KBM-7 (cell line): ENCODE measurements at places on chromosomes 12 and 14.

DNA sequence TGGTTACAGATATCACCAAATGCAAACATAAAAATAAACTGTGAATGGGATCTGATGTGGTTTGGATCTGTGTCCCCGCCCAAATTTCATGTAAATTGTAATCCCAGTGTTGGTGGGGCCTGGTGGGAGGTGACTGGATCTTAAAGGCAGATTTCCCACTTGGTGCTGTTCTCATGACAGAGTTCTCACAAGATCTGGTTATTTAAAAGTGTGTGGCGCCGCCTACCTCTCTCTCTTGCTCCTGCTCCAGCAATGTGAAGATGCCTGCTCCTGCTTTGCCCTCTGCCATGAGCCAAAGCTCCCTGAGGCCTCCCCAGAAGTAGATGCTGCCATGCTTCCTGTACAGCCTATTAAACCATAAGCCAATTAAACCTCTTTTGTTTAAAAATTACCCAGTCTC is 47.8 kb downstream of the SLC25A21 start:
- peak; percentile 4 for DNase-seq

GRCh38 chr14:73973497-73973896 is 23.4 kb downstream of the COQ6 start:
- no peak for DNase-seq

- peak; percentile 62 for DNase-seq
Observed at GRCh38 chr14:105375635-105376057, 22.7 kb upstream of the TEX22 start.

DNA sequence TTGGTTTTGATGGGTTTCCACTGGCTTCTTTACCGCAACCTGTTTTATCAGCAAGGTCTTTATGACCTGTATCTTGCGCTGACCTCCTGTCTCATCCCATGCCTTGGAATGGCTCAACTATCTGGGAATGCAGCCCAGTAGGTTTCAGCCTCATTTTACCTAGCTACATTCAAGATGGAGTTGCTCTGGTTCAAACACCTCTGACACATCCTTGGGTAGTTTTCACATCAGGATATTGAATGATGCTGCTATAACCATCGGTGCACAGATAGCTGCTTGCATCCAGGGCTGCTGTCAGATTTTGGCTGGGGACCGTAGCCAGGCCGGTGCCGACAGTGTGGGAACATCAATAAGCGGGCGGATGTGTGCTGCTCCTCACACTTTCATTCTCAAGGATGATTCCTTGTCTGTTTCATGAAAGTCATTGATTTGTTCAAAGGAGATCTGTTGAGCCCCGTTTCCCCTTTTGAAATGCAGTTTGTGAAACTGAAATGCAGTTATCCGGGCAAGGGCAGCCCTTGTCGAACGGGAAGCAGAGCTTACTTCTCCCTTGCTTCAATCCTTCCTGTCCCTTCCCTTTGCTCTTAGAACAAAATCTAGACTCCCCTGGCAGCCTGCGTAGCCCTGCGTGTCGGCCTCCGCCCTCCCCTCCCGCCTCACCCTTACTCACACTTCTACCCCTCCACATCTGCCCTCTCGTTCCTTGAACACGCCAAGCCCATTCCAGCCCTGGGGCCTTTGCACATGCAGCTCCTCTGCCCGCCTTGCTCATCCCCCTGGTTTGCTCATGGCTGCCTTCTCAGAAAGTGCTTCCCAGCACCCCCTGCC is 49.2 kb upstream of the NCOR2 start:
- DNase-seq: peak; percentile 31

- DNase-seq: no peak
Observed at GRCh38 chr14:100823413-100824080, 2.4 kb upstream of the MEG3 start.

GRCh38 chr12:104751120-104751519 is 207.0 kb downstream of the SLC41A2 start:
- DNase-seq: no peak

GRCh38 chr12:121145221-121145620 is 12.5 kb downstream of the P2RX7 start:
- peak; percentile 67 for DNase-seq

DNA sequence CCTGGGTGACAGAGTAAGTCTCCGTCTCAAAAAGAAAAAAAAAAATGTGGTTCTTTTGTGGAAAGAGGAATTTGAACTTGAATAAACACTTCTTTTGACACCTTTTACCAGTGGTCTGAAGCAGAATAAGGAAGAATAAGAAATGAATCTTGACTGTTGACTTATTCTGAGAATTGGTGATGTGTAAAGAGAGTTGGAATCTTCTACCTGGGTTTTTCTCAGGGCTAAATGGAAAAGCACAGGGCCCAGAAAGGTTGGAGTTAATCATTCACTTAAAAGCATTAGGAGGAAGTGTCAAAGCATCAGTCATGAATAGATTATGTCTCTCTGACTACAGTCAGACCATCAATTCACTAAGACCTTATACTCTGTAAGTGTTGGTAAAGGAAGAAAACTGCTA is 13.9 kb downstream of the PNMA1 start:
- DNase-seq: no peak

DNA sequence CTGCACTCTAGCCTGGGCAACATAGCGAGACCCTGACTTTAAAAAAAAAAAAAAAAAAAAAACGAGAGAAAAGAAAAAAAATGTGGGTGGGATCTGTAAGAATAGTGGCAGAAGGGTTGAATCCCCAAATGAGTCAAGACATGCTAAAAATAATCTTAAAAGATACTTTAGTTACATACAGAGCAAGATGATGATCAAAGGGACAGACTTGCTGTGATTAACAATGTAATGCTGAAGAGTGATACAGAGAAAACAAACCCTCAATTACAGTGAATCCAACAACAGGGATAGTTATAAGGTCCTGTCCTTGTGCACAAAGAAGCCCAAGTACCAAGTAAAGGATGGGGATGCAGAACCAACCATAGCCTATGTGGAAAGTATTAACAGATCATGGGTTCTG is 80.3 kb downstream of the DCAF5 start:
- no peak for DNase-seq

GRCh38 chr14:31659278-31659677 is 98.1 kb downstream of the NUBPL start:
- DNase-seq: no peak

DNA sequence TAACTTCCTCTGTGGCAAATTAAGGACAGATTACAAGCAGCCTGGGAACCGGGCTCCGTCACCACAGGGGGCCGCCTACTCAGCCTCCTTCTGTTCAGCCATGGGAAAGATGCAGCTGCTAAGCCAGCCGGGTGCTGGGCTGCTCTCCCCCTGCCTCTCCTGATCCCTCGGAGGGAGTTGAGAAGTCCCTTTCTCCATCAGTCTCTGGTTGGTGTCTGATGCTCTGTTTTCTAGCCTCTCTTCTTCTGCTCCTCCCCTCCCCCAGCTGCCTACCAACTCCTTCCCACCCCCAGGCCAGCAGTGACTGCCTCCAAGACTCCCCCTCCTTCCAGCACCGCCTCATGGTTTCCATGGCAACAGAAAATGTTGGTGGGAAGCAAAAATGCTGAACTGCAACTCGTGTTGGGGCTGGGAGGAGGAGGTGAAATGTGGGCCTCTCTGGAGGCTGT is 486.7 kb downstream of the APAF1 start:
- DNase-seq: no peak

DNA sequence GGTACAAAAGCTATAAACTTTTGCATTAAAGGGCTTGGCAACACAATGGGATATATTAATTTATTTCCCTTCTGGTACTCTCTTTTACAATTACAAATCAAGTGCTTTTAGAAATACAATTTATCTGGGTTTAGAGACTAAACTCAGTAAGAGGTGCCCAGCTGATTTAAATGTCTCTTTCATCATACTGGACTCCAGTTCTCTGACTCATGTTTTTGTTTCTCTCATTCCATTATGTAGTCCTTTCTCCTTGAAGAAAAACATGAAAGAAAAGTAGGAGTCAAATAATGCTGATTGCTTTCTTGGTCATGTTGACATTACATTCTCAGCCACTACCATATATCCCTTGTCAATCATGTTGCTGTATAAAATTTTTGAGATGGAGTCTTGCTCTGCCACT is 36.3 kb upstream of the CFL2 start:
- no peak for DNase-seq

DNA sequence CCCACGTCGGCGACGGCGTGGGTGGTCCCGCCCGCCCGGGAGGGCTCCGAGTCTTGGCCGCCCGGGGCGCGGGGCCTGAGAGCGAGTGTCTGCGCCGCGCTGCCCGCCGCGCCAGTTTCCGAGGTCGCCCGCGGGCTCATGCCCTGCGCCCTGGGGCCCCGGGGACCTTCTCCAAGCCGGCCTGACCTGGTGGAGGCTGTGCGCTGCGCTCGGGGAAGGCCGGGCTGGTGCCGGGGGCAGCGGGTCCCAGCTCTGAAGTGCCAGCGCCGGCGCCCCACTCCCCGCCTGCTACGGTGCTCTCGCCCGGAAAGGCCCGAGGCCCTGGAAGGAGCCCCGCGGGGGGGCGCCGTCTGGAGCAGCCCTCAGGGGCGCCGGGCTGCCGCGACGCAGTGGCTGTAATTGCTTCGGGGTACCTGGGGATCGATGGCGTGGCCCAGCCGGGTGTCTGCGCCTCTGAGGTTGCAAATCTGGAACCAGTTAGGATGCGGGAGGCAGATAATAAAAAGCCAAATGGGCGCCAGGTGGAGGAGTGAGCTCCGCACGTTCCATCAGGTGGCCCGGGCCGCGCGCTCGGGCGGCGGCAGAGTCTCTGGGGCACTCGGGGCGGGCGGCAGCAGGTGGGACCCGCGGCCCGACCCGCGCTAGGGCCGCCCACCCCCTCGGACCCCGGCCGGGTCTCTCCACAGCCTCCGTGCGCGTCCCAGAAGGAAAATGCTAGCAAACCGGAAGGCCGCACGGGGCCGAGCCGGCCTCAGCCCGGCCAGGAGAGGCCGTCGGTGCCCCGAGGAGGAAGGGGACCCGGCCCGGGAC is 102.3 kb upstream of the DIO3 start:
- no peak for DNase-seq

DNA sequence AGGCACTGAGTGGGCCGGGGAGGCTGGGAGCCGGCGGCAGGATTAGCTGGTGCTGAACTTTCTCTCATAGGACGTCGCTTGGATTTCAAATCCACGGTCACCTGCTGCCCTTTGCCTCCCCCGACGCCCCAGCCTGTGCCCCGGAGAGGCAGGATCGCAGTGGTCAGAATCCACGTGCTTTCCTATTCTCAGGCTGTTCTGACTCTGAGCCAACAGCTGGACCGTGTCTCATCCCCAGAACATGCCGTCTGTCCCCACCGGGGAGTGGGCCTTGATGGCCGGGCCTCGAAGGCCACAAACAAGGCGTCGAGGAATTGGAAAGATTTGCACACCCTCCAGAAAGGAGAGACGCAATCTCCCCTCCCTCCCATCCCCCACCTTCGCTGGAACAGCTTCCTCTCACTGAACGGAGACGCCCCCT is 18.5 kb upstream of the MLXIP start:
- no peak for DNase-seq

GRCh38 chr12:88227263-88227662 is 85.2 kb downstream of the TMTC3 start:
- peak; percentile 41 for DNase-seq

DNA sequence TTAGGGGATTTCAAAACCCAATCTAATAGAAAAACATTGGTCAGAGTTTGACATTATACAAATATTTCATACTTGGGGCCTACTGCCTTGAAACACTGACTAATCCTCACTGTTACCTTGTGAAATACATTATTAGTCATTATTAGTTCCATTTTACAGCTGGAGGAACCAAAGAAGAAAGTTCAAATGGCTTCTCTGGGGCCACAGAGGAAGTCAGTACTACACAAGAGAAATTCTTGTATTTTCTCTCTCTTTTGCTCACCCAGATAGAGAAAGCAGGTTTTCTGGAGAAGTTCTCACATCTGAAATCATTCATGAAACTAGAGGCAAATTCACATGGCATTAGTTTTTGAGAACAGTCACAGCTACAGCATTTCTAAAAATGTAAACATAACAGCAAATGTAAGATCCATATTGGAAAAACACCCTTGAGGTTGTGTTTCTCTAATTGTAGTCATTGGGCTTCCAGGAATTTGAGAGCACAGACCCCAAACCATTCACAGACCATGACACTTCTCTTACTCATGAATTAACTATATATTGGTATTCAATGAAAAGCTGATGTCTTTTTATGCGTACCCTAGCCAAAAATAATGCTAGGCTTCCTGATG is 83.0 kb downstream of the LLPH start:
- no peak for DNase-seq

GRCh38 chr14:85451421-85451820 is 78.5 kb upstream of the FLRT2 start:
- DNase-seq: no peak

- no peak for DNase-seq
Observed at GRCh38 chr14:37270629-37271028, 72.9 kb downstream of the MIPOL1 start.

DNA sequence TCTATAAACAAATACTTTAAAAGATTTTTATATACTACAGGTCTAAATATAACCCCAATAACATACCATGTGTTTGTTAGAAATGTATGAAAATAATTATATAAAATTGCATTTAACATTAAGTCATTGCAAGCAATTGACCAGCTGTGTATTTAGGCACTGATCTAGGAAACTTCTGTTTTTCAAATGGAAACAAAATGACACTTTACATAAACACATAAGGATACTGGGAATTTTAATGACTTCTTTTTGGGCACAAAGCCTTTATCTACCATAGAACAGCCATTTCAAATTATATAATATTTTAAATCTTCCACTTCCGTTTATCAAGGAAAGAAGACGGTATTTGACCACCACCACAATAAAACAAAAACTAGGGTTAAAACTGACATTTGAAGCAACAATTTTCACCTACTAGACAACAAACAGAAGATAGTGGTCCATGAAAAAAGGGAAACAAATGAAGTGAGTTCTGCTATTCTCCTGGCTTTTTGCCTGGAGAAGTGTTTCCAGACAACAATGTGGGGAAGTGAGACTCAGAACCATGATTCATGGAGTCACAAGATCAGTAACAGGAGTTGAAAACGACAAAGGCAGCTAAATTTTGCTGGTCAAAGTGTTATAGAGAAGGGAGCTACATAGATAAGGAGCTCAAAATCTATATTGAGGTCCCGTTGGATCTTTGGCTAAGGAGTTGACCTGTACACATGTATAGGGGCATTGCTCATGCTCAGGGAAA is 475.1 kb downstream of the TRHDE start:
- peak; percentile 6 for DNase-seq

- peak; percentile 59 for DNase-seq
Observed at GRCh38 chr14:71362920-71363584, 455.8 kb downstream of the PCNX1 start.

DNA sequence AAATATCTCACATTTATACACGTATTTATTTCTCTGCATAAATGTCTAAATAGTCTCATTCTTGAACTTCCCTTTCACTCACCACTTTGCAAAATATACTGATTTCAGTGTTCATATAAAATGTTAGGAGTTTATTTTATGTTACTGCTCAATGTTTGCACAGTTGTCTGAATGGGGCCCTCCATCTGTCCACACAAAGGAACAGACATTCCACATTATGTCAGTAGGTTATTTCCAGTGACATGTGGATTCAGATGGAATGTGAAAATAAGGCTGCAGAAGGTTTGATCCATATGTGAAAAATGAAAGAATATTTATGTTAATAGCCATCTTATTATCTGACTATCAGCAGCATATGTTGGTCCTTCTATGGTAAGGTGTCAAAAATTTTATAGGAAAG is 994.4 kb upstream of the SEL1L start:
- DNase-seq: no peak

GRCh38 chr12:65305346-65305950 is 27.0 kb downstream of the MSRB3 start:
- DNase-seq: no peak
